ENCODE measurements at places on chromosomes 11 and 22.

- DNase-seq, result no peak
Observed at GRCh38 chr11:57126766-57127400, 54.9 kb upstream of the LRRC55 start.

GRCh38 chr22:27476729-27477128 lies 324.8 kb downstream of the MN1 start:
- DNase-seq, result no peak

GRCh38 chr11:63508009-63508408 lies 2.1 kb downstream of the LGALS12 start:
- no peak for DNase-seq

GRCh38 chr11:25777343-25777742 lies 554.6 kb upstream of the ANO3 start:
- DNase-seq, result no peak

GRCh38 chr11:127238321-127238720 lies 237.8 kb upstream of the KIRREL3 start:
- no peak for DNase-seq

DNA sequence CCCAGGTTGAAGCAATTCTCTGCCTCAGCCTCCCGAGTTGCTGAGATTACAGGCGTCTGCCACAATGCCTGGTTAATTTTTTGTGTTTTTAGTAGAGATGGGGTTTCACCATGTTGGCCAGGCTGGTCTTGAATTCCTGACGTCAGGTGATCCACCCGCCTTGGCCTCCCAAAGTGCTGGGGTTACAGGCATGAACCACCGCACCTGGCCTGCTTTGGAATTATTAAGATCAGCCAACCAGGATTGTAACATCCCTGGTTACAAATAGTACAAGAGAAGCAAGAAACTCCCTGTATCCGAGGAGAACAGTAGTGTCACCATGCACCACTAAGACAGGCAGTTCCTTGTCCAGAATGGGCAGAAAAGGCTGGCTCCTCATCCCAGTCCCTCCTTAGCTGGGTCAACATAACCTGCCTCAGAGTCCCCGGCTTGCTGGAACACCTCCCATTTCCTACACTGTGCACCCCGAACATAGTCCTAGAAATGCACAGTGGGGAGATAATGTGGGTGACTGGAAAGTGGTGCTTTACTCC lies 77.2 kb upstream of the INCENP start:
- no peak for DNase-seq

DNA sequence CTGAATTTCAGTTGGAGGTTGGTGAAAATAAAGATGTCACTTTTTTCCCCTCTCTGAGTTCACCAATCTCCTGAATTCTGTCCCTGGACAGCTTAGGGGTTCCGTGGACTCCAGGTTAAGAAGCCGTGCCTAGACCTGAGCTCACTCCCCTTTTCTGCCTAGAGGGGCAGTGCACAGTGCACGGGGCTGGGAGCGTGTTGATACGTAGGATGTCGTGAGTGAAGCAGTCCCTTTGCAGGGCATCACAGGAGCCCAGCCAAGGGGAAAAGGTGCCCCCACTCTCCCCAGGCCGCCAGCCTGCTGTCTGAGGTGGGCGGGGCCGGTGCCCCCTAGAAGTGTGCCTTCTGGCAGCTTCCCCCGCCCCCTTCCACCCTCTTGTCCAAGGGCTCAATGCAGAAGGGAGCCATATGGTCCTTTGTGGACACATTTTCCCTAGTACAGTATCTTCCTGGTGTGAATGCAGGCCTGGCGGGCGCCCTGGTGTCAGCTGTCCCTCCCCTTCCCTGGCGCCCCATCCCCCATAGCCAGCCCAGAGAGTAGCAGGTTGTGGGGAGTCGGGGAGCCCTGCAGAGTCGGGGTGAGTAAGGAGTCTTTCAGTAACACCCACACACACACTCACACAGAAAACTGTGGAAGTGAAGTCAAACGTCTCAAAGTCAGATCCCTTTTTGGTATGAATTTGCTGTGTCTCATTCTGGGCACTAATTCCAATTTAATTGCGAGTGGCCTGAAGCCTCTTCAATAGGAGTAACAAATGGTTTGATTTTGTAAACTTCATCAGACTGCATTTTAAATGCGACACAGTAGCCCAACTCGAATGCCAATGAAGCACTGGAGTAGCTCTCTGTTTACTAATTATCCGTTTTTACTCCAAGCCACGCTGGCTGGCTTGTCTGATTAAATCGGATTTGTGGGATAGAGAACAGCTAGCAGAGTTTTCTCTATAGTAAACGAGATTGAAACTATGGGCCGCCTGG lies 67.5 kb upstream of the NNMT start:
- DNase-seq, result no peak

DNA sequence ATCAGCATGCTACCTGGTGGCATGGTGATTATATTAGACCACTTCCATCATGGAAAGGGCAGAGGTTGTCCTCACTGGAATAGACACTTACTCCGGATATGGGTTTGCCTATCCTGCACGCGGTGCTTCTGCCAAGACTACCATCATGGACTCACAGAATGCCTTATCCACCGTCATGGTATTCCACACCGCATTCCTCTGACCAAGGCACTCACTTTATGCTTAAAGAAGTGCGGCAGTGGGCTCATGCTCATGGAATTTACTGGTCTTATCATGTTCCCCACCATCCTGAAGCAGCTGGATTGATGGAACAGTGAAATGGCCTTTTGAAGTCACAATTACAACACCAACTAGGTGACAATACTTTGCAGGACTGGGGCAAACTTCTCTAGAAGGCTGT lies 109.2 kb upstream of the DRD2 start:
- DNase-seq, result no peak

- DNase-seq, result no peak
Observed at GRCh38 chr11:1949302-1949701, 2.2 kb downstream of the MRPL23 start.

GRCh38 chr22:33969045-33969444 lies 48.8 kb upstream of the LARGE1 start:
- no peak for DNase-seq

DNA sequence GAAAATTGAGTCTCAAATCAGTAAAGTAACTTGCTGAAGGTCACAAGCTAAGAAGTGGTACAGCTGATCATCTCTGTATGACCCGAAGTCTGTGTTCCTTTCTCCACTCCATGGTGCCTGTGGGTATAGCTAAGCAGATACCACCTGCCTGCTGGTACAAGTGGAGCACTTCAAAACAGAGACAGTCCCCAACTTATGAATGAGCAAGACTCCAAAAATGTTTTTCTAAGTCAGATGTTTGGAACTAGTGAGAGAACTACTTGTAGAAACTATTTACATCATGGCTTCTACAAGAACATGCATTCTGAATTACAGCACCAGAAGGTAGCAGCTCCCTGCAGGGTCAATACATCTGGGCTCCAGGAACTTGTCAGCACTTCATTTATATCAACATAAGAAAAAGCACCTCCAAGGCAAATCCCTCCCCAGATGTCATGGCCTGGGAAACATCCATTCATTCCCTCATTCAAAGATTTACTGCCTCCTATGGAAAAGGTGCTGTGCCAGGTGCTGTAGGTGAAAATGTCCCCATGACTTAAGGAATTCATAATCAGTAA lies 94.7 kb downstream of the SERGEF start:
- no peak for DNase-seq

GRCh38 chr11:33307984-33308383 lies 50.8 kb downstream of the HIPK3 start:
- DNase-seq, result no peak

DNA sequence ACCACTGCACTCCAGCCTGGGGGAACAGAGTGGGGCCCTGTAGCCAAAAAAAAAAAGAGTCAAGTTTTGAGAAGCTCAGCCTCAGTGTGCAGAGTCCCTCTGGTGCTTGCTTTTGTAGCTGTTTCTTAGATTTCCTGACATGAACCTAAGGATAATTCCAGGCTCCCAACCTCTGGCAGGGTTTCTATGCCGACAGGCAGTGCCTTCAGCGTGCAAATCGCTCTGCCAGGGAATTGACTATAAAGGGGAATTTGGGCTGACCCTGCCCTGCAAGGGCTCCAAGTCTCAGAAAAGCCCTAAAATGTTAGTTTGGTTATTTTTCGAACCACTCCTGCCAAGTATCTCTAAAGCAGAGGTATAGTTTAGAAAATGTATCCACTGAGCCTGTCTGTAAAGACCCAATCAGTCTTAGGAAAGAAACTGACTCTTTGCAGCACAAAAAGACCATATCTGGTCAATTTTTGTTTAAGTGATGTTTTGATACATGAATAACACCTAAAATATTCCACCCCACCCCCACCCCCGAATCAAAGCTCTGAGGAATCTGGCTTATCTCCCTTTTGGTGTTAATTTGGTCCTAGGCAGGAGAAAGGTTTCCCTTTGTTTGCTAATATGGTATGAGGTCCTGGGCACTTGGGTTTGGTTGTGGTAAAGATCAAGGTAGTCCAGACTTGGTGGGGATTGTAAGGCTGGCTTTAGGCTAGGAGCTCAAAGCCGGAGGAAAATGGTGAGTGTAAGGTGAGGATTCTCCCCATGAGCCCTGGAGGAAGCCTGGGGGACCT lies 49.7 kb downstream of the ANO1 start:
- no peak for DNase-seq

DNA sequence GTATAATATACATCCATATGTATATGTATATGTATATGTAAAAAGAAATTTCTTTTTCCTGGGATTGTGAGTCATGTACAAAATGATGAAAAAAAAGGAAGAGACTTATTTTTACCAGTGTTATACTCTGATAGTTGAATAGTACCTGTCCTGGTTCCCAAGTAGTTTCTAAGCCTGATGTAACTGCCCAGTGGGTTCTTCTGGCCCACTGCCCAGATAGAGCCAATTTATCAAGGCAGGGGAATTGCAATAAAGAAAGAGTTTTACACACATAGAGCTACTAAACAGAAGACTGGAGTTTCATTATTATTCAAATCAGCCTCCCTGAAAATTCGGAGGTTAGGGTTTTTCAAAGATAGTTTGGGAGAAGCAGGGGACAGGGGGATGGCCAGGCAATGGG lies 29.1 kb upstream of the NARS2 start:
- DNase-seq, result no peak

- DNase-seq, result no peak
Observed at GRCh38 chr22:36164621-36165020, 4.1 kb upstream of the APOL3 start.

GRCh38 chr11:23554002-23554401 lies 693.7 kb upstream of the CCDC179 start:
- DNase-seq, result no peak

DNA sequence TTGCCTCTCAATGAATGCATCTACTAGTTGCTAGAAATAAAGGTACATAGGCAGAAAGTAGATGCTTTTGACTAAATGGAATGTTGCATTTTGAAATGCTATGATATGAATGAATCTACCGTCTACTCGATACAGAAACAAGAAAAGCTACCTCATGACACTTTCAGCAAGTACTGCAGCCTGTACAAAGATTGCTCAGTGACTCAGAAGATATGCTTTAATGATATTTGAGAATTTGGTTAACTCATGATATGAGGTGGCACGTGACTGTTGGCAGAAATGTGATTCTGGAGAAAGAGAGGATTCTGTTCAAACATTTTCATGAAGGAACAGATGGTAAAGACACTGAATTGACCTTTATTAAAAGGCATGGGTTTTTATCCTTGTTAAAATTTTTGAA lies 76.0 kb downstream of the HSD17B12 start:
- DNase-seq, result no peak

GRCh38 chr22:23301591-23301990 lies 121.3 kb downstream of the BCR start:
- no peak for DNase-seq

GRCh38 chr11:68905421-68906360 lies 2.0 kb downstream of the IGHMBP2 start:
- DNase-seq, result no peak

DNA sequence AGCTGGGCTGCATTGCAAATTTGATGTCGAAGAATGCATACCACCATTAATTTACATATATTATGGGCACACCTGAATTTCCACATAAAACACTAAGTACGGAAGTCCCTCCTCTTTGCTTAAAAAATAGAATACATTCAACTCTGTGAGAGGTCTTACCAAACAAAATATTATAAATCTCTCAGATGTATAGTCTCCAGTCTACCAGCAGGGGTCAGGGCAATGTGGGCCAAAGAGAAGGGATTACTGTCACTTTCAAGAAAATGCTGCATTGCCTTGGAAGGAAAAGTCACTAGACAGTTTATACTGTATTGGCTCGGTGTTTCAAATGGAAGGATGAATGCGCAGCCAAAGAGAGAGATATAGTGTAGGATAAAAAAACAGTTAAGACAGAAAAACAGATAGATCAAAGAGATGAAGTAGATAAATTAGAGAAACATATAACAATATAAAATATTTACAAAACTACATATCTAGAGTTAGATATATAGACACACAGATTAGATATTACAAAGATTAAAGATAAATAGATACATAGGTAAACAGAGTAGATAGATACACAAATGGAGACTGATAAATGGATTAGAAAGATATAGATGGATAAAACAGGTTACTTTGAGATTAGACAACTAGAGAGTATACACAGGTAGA lies 20.9 kb downstream of the SERGEF start:
- DNase-seq, result no peak

GRCh38 chr11:65554057-65554818 lies 3.9 kb downstream of the LTBP3 start:
- no peak for DNase-seq

GRCh38 chr11:95081412-95081811 lies 8.2 kb upstream of the ENDOD1 start:
- no peak for DNase-seq

GRCh38 chr22:44030702-44031082 lies 6.6 kb downstream of the PARVB start:
- DNase-seq, result no peak

DNA sequence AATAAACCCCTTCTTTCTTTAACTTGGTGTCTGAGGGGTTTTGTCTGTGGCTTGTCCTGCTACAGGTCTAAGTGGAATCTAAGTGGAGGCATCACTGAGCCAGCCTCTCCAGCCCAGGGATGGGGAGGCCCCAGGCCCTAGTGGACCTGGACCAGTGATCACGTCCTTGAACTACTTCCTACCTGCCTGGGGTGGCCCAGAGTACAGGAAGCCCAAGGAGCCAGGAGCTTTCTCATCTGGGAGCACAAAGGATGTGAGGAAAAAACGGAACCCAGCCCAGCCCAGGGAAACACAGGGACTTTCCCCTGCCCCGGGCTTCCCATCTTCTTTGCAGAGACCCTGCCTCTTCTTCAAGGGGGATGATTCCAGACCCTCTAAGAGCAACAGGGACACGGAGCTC lies 3.5 kb upstream of the CD5 start:
- DNase-seq, result no peak

- no peak for DNase-seq
Observed at GRCh38 chr22:35688913-35689675, 28.6 kb upstream of the APOL5 start.

GRCh38 chr11:84384731-84385130 lies 1098.6 kb upstream of the CCDC90B start:
- DNase-seq, result no peak

DNA sequence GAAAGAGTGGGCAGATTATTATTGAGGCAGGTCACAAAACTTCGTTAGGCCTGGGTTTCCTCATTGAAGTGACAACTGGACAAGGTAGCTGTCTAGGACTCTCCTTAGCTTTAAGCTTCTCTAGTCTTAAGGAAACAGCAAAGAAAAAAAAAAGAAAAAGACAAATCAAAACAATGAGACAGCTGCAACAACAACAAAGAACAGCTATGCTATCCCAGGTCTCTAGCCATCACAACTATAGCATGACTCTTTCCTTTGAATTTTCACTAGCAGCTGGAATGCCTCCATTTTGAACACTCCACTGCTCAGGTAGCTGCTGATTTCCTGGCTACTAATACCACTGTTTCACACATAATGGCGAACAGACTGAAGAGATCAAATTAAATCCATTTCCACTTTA lies 302.4 kb upstream of the SORL1-AS1 start:
- no peak for DNase-seq
